HepG2 (cell line): ENCODE measurements at places on chromosomes 6 and 20. TPM values are rescaled to one million over a fixed set of nuclear protein-coding genes. Genes with fewer than 3 reads are reported as not detected.
A peak's percentile ranks its signal among the peaks of the same experiment; 100 is the strongest.

Gene SNTA1
- 18.3 and 21.2 TPM in 2 replicates for polyA plus RNA-seq

GRCh38 chr6:89310929-89311328, 4.2 kb downstream of the GABRR2 start:
- DNase-seq = no peak

Gene HEY2
- 0.04 and 0.05 TPM in 2 replicates for polyA plus RNA-seq

GRCh38 chr20:32571566-32571965, 13.6 kb downstream of the NOL4L start:
- DNase-seq = no peak

- DNase-seq = no peak
These were observed 32.1 kb upstream of the IRF4 start for GRCh38 chr6:359261-360035.

DNA sequence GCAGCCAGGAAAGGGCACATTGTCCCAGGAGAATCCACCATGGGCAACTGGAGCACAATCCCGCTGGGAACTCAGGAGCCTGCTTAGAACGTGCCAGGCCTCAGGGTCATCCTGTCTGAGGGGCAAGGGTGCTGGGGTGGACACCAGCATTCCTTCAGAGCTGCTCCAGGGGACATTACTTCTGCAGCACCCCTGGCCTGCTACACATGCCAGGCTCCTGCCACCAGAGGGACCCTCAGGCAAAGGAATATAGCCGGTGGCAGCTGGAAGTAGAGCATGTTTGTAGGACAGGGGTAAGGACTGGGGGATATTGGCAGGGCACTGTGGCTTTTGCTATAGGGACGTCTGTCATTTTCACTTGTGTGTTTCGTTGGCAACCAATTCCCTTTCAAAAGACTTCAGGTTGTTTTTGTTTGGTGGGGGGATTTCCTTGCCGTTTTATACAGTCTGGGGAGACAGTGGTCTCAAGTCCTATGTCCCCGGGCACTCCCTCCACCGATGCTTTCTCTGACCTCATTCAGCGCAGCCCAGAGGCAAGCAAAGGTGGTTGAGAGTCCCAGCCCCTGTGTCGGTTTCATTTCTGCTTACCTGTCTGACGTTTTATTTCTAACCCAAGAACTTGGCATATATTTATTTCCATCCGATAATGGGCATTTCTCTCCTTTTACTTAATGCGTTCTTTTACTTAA, 130.8 kb downstream of the JPH2 start:
- DNase-seq = peak; percentile 61

DNA sequence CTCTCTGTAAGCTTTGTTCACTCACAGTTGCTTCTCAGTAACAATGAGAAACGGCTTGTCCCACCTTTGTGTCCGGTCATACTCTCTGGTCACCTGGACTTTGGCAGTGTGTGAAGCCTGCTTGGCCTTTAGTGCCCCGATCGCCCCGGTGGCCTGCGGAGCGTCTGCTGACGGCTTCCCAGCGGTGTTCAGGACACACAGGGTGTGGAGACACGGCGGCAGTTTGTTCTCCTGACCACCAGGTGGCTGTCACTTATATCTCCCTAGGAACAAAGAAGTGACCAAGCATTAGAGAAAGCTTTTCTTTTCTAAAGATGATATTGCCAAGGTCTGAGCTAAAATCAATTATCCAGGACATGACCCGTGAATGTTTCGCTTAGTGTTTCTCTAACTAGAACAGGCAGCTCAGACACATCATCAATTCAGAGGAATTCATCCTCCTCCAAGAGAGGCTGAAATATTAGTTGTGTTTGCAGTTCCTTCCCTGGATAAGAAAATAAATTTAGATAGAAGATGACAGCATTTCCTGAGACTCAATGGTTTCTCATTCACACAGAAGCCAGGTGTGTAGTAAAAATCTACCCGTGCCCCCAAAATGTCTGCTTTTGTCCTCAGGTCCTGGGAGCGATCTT, 167.4 kb upstream of the THBS2 start:
- DNase-seq = peak; percentile 22

DNA sequence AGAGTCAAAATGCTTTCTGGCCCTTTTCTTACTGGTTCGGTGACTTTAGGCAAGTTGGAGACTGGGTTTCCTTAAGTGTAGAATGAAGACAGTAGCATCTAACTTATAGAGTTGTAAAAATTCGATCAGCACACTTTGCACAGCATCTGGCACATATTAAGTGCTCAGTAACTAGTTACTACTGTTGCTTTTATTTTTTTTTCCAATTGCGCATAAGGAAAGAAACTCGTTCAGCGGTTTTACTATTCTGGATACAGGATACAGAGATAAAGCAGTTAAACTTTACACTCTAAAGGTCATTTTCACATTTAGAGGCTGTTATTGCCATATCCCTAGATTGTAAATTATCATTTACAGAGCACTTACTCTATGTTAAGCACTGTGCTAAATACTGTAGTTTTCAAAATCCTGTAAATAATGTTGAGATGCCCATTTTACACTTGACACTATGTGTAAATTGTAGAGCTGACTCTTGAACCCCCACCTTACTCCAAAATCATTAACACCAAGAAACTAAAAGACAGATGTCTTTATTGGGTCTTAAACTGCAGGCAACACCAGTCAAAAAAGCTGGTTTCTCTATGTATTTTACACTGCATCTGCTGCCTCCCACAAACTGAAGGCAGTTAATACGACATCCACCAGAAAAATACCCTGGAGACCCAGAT, 886 bp downstream of the ROMO1 start:
- no peak for DNase-seq

DNA sequence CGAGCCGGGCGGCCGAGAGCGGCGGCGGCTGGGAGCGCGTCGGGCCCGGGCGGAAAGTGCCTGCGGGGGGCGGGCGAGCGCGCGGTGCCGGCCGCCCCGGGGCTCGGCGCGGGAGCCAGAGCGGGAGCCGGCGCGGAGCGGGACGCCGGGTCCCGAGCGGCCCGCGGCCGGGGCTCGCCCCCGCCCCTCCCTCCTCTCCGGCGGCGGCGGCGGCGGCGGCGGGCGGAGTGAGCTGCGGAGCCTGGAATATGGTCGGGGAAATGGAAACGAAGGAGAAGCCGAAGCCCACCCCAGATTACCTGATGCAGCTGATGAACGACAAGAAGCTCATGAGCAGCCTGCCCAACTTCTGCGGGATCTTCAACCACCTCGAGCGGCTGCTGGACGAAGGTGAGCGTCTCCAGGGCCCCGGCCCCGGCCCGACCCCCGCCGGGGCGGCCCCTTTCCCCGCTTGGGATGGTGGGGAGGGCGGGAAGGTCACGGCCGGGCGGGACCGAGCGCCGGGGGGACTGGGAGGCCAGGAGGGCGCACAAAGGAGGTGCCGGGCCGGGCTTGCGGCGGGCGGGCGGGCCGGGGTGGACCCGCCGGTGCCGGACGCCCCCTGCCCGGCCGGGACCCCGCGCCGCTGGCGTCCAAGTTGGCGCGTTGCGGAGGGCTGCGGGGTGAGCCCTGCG, 565 bp downstream of the QKI start:
- DNase-seq = no peak

- DNase-seq = no peak
These were observed 15.4 kb upstream of the MTG2 start for GRCh38 chr20:62167474-62167873.

GRCh38 chr6:89559487-89559886, 79.1 kb downstream of the LYRM2 start:
- no peak for DNase-seq
